ENCODE measurements at places on chromosomes 11 and 22.

DNA sequence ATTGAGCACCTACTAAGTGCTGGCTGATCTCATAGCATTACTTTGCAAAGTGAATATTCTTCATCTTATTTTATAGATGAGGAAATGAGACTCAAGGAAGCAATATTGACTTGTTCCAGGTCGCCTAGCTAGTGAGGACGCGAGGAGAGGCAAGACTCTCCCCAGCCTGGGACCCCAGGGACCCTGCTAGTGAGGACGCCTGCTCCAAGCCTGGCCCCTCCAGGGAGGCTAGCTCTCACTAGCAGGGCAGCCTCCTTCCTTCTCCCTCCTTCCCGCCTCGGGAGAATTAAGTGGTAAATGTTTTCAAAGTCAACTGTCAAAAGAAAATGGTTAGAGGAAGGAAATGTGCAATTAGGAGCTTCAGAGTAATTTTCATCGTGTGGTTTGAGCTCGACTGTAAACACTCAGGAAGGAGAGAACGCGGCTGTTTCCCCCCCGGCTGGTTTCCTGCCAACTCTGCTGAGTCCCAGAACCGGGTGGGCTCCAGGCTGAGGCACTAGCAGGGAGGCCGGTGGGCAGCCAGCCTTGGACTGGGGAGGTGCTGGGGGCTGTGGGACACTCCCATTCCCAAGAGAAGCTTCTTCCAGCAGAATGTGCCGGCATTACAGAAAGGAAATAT is 17.9 kb downstream of the MYEOV start:
- DNase-seq: no peak

DNA sequence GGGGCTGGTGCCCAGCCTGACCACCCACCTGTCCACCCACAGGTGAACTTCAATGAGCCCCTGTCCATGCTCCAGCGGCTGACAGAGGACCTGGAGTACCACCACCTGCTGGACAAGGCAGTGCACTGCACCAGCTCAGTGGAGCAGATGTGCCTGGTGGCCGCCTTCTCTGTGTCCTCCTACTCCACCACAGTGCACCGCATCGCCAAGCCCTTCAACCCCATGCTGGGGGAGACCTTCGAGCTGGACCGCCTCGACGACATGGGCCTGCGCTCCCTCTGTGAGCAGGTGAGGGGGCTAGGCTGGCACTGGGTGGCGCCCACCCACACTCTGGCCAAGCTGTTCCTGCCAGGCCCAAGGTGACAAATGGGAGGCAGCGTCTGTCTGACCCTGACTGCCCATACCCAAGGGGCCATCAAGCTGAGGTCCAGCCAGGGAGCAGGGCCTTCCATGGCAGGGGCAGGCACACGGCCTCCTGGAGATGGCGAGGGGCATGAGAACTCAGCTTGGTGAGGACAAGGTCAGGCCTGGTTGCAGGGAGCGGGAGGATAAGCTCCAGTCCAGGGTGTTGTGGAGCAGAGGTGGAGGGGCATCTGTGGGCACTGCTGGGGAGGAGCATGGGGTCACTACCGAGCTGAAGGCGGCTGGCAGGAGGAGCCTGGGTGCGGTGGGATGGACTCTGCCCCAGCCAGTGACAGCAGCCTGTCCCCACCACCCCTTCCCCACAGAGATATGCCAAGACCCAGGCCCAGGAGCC is 77.7 kb downstream of the MORC2 start:
- no peak for DNase-seq

- DNase-seq: no peak
These were observed 9.7 kb upstream of the UBASH3B start for GRCh38 chr11:122645847-122646246.

DNA sequence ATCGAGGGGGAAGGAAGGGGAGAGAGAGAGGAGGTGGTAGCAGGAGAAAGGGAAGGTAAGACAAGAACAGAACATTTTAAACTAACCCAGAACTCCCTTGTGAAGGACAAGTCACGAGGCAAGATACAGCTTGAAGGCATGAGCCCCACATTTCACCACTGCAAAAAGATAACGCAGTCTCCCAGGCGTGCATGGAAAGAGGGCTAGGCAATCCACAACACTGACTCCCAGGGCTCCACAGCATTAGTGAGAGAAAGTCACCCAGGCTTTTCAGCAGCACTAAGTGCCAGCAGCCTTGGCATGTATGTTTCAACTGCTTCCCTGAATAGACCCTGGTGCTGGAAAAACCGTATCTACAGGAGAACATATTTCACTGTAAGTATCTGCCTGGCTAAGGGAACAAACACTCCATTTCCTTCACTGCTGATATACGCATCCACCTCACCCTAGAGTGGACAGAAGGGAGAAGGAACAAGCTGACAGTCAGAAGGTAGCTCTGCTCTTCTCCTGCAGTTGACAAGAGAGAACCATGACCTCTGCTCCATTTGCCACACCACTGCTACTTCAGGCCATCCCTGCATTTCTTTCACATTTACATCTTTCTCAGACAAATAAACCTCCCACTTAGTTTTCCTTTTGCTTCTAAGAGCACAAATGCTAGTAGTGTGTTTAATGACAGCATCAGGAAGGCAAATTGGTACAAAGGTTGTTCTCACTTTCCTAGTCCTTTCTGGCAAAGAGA is 87.9 kb downstream of the AMBRA1 start:
- DNase-seq: no peak

- no peak for DNase-seq
These were observed 5.2 kb downstream of the SLC25A1 start for GRCh38 chr22:19173047-19174035.
